ENCODE measurements at places on chromosomes 2 and 18.

- no peak for DNase-seq
Observed at GRCh38 chr2:113167115-113167932, 6.4 kb upstream of the PSD4 start.

GRCh38 chr18:2325308-2325849 lies 245.9 kb downstream of the METTL4 start:
- no peak for DNase-seq

DNA sequence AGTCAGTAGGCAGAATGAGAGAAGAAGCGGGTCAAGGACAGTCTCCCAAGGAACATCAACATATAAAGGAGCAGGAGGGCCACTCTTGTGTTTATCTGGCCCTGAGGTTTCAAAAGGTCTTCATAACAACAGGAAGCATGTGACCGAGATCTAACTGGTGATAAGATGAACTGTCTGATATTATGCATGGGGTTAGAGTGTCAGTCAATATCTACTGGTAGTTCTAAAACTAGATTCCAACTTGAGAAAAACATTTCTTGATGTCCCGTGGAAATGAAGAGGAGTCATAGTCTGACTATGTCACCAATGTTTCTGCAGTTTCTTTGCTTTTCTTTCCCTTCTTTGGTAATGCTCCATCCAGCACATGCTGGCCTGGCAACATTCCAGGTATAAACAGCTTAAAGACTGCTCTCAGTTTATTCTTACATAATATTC lies 77.5 kb upstream of the ITPRID2 start:
- no peak for DNase-seq

GRCh38 chr2:54290356-54291025 lies 34.5 kb upstream of the TSPYL6 start:
- no peak for DNase-seq

- no peak for DNase-seq
Observed at GRCh38 chr2:47842846-47843245, 59.9 kb downstream of the MSH6 start.

GRCh38 chr2:5042666-5043440 lies 649.3 kb upstream of the SOX11 start:
- no peak for DNase-seq

- DNase-seq = no peak
Observed at GRCh38 chr2:232501794-232502390, 14.3 kb upstream of the ECEL1 start.

DNA sequence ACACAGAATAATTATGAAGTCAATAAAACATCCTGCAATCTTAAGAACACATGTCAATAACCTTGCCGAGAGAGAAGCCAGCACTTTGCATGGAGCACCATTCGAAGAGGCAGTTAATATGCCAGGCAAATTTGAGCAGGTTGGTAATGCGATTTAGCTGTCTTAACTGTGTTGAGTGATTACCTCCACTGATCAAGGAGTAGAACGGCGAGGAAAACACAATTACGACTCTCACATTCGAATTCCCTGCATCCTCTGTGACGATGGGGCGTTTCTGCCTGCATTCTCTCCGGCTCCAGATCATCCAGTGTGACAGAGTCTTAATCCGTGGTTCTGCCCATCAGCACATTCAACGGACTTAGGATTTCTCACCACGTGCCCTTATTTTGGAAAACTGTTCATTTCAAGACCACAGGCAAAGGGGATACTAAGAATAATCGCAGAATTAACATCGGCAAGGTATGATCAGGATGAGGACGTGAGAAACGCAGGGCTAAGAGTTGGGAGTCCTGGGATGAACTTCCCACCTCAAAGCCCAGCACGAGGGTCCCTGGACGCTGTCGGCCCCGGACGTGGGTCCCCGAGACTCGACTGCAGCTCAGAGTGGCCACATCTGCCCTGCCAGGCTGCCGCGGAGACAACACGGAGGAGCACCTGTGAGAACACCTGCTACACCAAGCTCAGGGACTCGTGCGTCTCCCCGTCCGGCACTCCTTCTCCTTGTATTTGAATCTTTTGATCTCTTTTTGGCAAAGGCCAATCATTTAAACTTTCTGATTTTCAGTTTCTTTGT lies 499.2 kb upstream of the SALL3 start:
- DNase-seq = no peak

DNA sequence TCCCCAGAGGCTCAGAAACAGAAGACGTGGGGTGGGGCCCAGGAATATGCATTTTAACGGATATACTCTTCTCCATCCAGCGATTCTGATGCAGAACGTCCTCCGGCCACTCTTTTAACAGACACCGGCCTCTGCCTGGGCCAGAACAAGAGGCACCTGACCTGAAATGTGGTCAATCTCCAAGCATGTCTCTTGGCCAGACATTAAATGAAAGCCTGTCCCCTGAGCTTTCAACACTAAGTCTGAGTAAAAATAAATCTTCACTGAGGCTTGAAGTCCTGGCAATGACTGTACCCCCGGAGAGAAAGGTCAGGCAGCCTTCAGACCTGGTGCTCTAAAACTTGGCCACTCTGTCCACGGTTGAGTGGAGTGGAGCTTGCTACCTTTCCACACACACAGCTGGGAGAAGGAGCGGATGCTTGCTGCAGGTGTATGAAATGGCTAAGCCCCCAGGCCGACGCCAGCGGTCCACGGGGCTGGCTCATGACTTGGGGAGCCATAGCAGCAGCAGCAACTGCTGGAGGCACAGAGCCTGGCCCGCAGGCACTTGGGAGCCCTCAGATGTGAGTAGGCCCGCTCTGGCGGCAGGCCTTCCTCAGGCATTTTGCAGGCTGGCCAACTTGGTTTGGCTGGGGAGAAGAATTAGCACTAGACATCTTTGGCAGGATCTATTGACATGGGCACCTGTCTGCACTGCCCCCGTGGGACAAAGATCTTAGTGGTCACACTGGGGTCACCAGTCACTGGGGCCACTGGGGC lies 79.7 kb downstream of the TMEM17 start:
- no peak for DNase-seq

DNA sequence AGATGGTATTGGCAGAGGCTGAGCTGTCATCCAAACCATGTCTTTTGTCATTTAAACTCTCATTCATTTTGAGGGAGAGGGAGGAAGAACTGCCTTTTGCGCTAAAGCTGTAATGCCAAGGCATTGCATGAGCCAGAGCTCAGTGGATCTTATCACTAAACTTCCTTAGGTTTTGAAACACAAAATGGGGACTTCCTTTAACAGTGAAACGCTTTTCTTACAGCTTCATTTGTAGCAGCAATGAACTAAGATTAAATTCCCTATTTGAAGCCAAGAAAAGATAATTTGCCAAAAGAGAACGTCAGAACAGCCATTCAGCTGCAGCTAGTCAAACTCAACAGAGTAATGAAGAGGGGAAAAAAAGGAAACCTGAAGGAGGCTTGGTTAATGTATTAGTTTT lies 143.5 kb upstream of the MMADHC start:
- DNase-seq = no peak

DNA sequence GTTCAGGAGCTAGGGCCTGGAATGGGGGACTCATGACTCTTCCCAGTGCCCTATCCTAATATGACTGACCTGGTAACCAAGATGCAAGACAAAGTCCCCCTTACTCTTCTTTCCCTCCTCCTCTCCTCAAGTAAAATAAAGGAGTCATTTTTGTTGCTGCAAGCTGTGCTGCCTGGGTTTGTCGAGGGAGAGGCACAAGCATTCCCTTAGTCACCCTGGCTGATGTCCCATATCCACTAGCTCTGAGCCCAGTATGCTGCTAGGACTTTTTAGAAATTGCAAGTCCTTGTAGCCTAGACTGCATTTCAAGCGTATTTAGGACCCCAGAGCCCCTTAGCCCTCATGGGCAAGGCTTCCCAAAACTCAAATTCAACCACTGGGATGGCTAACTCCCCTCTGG lies 338.5 kb upstream of the SETBP1 start:
- DNase-seq = no peak

DNA sequence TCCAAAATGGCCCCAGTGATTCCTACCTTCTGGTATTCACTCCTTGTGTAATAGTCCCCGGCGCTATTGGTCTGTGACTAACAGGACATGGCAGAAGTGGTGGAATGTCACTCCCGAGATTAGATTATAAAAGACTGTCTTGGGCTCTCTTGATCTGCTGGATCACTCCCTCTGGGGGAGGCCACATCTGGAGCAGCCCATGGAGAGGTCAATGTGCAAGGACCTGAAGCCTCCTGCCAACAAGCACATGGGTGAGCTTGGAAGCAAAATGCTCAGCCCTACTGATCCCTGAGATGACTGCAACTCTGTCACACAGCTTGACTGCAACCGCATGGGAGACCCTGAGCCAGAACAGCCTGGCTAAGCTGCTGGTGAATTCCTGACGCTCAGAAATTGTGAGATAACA lies 94.3 kb upstream of the GLI2 start:
- DNase-seq = no peak
